ENCODE measurements at places on chromosomes 12 and 14.

DNA sequence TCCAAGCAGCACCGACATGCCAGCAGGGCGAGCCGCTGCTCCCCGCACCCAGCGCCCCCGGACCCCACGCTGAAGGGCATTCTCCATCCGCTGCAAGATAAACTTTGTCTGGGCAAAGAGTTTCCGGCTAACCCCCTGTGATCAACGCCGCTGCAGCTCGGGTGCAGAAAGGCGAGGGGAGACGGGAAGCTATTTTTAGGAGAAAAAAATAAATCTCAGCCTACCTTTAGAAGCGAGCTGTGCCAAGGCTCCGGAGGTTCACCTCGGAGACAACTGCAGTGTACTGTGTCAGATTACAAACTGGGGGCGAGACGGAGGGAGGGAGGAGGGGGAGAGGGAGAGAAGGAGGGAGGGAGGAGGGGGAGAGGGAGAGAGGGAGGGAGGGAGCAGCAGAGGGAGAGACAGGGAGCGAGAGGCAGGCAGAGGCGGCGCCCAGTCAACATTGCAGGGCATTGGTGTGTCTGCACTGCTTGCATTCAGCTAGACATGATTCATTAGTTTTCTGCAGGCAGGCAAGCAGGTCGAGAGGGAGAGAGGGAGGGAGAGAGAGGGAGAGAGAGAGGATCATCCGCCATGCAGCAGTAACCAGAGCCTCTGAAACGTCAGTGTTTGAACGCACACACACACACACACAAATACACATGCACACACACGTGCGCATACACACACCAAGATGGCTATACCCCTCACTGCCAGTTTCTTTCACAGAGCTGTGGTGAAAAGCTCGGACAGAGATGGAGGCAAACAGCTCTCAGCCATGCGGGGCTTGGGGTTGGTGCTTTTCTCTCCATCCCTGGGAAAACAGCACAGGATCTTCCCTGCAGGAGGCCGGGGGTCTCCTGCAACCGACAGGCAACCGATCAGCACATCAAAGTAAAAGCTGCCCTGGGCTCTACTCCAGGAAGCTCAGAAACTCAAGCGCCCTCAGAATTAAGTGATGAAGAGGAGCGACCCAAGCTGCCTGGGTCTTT, at the start of gene RIMBP2:
Gene RIMBP2, minus strand, starts transcription at position 302 of the 971 bp plus-strand sequence. CDS start 237,286 bp downstream, outside the sequence.
- DNase-seq = no peak

GRCh38 chr12:3427956-3428355, 63.0 kb upstream of the PRMT8 start:
- no peak for DNase-seq

DNA sequence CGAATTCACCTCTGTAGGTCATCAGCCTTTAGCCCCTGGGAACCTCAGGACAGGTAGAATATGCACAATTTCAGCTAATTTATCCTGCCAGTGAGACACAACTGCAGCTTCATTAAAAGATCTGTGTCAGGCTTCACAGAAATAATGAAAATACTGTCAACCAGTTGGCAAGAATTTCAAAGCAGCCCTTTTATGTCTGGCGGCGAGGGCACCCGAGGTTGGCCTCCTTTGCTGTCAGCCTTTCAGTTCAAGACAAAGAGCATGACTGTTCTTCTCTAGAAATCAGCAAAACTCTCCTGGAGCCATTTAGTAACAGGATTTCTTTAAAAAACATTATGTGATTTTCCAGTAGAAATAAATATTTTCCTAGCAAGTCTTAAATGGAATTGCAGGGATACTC, 75.9 kb downstream of the BBS10 start:
- DNase-seq = no peak

DNA sequence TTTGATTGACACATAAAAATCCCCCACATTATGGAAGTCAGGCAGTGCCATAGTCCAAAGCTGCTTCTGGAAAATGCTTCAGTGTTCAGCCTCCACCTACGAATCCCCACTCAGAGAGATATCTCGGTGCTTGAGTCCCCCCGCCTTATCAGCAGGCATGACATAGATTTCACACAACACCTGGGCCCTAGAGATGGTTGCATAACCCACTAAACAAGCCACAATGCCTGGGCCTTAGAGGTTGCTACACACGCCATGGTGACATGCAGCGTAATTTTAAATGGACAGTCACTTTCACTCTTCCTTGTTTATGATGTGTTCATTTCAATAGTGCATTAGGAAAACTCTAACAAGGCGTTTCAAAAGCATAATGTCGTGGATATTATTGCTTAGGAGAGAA, 38.0 kb downstream of the CCDC60 start:
- no peak for DNase-seq

DNA sequence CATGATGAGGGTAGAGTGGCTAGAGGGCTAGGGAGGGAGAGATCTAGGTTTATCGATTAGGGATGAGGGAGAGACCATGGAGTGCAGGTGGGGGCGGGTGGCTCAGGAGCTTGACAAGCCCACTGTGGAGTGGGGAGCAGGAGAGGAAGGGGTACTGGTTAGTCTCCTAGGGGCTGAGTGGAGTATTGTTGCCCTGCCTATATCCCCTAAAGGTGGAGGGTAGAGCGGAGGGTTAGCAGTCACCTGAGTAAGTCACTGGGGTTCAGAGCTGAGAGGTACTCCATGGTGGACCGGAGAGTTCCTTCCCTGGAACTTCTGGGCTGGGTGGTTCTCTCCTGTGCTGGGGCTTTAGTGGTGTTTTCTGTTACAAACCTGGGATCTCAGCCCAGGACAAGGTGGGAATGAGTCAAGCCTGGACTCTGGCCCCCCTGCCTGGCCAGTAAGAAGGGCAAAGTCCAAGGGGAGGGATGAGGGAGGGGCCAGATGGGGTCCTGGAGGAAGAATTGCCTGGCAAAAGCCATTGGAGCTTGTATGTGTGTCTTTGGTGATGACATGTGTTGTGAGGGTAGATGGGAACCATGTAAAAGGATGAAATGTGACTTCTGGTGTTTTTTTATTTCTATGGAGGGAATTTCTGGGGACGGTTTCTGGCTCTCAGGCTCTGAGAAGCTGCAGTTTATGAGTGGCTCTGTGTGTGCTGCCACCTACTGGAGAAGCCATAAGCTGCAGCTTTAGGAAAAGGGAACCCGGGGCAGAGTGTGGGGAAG, at the start of gene CIDEB:
Gene CIDEB, minus strand, starts transcription at position 403 of the 767 bp plus-strand sequence. Its CDS starts 119 bp downstream, at position 284.
- DNase-seq = peak; percentile 48

DNA sequence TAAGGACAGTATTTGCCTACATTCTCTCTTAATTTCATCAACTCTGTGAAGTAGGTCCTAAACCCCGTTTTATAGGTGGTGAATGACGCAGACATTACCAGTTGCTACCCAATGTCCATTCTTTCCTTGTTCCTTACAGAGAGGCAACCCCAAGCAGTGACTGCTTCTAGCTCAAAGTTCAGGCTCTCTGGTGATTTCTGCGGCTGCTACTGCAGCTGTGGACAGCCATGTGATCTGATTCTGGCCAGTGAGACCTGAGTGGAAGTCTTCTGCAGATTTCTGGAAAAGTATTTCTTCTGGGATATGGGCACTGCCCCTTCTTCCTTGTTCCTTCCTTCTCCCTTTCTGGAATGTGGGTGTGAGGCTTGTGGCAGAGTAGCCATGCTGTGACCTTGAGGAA, 82.9 kb downstream of the ARF6 start:
- DNase-seq = no peak

DNA sequence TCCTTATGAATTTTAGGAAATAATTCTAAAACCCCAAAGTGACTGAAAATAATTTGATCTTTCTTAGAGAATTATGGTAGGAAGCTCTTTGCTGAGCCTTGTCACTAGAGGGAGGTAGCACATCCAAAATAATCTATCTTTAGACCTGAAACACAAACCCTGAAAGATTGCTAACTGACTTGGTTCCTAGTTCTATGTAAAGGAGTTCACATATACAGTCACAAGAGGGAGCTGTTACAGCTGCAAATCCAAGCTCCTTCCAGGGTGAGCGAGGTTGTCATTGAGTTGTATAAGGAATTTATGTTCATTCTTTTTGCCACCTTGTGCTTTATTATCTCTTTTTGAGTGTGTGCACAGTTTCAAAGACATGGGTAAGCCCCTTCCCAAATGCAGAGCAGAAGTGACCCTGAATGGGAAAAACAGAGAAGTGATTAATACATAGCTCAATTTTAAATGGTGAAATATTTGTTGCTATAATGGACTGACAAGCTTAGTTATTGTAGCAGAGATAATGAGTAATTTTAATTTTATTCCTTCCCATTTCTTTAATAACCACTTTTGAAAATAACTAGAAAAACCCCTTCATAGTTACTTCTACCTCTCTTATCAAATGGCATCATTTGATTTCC, 387.9 kb downstream of the DAD1 start:
- DNase-seq = peak; percentile 33

GRCh38 chr12:48279101-48279500, 71.6 kb downstream of the ZNF641 start:
- DNase-seq = no peak

- no peak for DNase-seq
Observed at GRCh38 chr12:6925540-6926279, 2.0 kb upstream of the ATN1 start.
